ENCODE measurements at places on chromosomes 3 and 15. TPM values are rescaled to one million over a fixed set of nuclear protein-coding genes. Genes with fewer than 3 reads are reported as not detected.
A peak's percentile ranks its signal among the peaks of the same experiment; 100 is the strongest.

- no peak for DNase-seq
Observed at GRCh38 chr15:51077221-51078153, 17.2 kb downstream of the TNFAIP8L3 start.

Gene NUP210
- 1.5 TPM for total RNA-seq

Gene ACKR4
- 4.6 TPM for total RNA-seq

Gene CPN2
- 0.16 TPM for total RNA-seq

DNA sequence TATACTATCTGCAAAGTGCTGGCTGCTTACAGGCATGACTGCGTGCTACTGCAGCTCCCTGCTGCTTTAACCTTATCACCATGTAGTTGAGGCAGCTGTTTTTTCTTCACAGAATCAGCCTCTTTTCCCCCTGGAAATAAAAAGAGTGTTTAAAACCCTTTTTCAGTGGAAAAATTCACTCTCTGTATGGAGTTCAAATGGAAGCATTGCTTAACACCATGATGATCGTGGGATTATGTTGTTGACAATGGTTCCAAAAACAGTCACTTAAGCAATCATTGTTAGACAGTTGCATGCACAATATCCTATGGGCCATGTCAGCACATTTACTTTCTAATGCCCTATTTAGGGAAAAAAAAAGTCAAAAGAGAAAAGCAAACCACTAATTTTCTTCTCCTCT, 536.4 kb downstream of the UNC13C start:
- no peak for DNase-seq

GRCh38 chr15:41921639-41922038, 27.8 kb upstream of the SPTBN5 start:
- DNase-seq, result no peak

Gene SYNPR
- not detected for total RNA-seq

DNA sequence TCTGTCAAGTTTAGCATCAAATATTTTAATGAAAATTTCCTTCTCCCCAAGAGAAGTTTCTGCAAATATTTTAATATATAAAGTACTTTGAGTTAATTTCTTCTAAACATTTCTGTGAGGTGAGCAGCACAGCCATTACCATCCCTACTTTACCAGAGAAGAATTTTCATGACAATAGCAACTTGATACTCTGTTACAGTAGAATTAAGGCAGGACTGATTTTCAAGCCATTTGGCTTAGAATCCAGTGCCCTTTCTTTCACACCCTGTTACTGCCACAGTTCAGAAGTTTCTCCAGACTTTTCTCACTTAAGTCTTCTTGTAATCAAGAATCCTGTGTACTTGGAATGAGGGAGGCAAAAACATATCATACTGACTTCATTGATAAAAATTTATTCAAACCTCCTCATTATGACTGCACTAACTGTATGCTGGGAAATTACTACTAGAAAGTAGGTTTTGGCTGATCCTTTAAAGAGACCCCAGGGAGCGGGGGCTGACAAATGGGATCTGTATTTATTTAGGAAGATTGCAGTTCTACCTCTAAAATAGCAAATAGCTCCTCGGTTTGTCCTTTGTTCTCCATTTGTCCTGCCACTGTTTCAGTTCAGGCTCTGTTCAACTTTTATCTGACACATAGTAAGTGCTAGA, 557.0 kb upstream of the SGO1 start:
- no peak for DNase-seq

Gene DAZL
- total RNA-seq, result not detected

DNA sequence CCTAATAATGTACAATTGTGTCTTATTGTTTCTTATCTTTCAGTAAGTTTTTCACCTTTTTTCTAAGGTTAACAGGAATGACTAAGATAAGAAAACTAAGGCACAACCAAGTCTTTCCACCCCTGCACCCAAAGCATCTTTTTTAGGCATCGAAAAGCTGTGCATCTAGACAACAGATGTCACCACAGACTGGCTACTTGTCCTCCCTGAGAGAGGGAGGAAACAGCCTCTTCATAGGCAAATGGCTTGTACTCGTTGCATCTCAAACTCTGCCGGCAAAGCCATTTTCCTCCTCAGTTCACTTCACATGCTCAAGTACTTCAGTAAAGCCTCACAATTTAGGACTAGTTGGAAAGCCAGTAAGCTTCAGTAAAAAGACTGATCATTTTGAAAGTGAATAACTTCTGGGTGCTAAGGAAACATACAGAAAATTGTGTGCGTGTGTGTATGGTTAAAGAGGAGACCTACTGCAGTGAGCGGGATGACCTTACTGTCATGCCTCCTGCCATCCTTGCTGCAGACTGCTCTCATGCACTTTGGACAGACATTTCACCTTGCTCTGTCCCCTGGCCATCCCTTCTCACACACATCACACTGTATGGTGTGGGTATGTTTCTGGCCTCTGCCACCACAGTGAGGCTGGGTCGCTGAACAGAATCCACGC, 36.5 kb upstream of the HACD2 start:
- DNase-seq, result no peak

Gene TMEM40
- not detected for total RNA-seq

Gene OCA2
- total RNA-seq, result not detected

- DNase-seq, result peak; percentile 51
Observed at GRCh38 chr15:75760704-75761435, 48.2 kb upstream of the CSPG4 start.

DNA sequence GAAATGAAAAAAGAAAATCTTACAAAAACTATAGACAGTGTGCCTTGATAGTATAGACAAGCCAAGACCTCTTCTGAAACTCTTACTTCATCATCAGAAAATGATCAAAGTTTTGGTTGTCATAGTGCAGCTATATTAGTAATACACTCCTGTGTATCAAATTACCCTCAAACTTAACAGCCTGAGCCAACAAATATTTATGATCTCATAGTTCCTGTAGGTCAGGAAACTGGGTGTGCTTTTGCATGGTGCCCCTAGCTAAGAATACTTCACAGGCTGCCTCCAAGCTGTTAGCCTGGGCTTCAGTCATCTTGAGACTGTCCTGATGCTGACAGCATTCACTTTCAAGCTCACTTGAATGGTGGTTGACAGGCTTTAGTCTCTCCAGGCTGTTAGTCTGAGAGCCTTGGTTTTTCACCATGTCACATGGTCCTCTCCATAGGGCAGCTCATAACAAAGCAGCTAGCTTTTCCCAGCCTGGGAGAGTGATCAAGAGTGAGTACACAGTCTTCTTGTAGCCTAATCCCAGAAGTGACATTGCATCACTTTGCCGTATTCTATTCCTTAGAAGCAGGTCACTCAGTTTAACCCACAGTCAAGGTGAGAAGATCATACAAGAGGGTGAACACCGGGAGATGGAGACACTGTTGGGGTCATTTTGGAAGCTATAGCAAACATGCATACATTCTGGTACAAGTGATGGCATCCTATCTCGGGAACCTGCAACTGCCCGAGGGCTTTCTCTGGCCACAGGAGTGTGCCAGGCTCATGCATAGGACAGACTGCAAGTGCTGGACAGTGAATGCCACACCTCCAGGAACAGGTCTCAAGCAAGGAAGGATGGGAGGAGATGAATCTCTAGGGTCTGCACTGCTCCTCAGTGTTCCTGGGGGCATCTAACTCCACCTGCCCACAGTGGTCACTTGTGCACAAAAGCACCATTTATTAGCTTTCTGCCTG, 173.4 kb upstream of the CADPS start:
- no peak for DNase-seq

DNA sequence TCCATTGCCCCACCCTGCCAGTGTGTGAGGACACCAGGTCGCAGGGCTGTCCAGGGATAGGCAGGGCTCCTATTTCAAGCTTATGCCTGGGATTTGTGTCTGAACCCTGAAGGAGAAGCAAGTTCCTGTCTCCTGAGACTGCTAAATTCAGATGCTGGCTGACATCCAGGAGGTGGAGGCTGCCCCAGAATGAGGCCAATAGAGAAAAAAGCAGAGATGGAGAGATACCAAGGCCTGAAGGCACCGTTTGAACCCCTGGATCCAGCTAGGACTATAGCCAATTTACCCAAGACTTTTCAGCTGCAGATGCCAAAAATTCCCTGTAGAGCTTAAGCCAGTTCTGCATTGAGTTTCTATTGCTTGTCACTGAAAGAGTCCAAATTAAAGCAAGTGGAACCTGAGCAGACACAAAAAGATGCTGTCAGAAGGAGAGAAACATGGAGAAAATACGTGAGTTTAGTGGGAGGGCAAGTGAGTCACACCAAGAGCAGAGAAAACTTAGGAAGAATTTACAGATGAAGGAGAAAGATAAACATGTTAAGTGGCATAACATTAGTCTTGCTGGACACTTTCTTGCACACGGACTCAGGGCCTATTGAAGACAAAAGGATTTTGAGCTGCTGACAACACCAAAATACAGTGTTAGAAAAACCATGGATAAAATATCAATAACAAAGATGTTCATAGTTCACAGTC, 148.6 kb downstream of the CNTN3 start:
- DNase-seq, result no peak

DNA sequence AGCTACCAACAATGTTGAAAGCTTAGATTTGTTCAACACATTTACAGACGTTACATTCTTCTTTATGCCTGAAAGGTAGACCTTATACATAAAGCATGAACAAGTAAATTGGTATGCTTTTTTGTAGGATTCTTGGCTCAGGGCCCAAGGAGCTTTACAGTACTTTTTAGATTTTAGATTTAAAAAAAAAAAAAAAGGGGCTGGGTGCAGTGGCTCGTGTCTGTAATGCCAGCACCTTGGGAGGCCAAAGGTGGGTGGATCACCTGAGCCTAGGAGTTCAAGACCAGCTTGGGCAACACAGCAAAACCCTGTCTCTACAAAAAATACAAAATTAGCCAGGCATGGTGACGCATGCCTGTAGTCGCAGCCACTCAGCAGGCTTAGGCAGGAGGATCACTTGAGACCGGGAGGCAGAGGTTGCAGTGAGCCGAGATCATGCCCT, 39.7 kb downstream of the MEF2A start:
- DNase-seq, result no peak

DNA sequence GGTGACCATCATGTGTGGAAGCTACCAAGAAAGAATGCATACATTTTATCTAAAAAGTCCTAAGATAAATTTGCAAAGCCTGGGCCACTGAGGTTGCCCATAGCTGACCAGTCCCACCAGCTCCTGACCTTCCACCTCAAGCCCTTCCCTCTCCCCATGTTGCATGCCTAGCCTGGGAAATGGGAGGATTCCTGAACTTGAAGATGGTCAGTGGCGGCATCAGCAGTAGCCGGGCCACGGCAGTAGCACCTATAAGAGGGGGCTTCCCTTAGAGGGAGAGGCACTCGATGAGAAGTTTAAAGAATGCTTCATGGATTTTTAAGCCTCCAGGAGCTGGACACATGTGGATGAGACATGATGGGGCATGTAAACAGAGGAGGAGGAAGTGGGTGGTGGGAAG, 172.1 kb downstream of the KLF13 start:
- DNase-seq, result no peak

DNA sequence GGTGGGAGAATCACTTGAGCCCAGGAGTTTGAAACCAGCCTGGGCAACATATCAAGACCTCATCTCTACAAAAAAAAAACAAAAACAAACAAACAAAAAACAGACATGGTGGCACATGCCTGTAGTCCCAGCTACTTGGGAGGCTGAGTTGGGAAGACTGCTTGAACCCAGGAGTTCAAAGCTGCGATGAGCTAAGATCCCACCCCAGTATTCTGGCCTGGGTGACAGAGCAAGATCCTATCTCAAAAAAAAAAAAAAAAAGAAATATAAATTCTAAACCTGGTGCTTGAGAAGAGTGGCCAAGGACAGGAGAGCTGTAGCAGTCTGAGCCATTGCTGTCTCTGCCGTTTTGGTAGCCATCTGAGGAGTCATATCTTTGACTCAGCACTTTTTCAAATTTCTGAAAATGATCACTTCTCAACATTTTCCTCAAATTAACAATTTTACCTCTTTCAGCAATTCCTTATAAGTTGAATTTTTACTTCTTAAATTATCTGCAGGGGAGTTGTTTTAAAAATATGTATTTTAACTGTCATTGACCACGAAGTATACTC, 3.6 kb upstream of the DENND4A start:
- DNase-seq, result no peak

Gene ERICH6
- 0.29 TPM for total RNA-seq

Gene STAC
- 1.1 TPM for total RNA-seq

Gene CYP19A1
- 8.0 TPM for total RNA-seq

Gene CYP8B1
- total RNA-seq, result not detected

Gene B3GALNT1
- total RNA-seq, result 5.9 TPM

Gene GUCA1C
- not detected for total RNA-seq

Gene TRIM71
- not detected for total RNA-seq

Gene SLC2A2
- 0.26 TPM for total RNA-seq

All from mesenteric fat pad (tissue), 1 donor.